ENCODE measurements at places on chromosomes 13 and 19.

DNA sequence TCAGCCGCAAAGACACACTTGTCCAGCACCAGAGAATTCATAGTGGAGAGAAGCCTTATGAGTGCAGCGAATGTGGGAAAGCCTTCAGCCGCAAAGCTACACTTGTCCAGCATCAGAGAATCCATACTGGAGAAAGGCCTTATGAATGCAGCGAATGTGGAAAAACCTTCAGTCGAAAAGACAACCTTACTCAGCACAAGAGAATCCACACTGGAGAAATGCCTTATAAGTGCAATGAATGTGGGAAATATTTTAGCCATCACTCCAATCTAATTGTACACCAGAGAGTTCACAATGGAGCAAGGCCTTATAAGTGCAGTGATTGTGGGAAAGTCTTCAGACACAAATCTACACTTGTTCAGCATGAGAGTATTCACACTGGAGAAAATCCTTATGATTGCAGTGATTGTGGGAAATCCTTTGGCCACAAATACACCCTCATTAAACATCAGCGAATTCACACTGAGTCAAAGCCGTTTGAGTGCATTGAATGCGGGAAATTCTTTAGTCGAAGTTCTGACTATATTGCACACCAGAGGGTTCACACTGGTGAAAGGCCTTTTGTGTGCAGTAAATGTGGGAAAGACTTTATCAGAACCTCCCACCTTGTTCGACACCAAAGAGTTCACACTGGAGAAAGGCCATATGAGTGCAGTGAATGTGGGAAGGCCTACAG, 6.8 kb downstream of the ZNF134 start:
- peak; percentile 34 for DNase-seq

DNA sequence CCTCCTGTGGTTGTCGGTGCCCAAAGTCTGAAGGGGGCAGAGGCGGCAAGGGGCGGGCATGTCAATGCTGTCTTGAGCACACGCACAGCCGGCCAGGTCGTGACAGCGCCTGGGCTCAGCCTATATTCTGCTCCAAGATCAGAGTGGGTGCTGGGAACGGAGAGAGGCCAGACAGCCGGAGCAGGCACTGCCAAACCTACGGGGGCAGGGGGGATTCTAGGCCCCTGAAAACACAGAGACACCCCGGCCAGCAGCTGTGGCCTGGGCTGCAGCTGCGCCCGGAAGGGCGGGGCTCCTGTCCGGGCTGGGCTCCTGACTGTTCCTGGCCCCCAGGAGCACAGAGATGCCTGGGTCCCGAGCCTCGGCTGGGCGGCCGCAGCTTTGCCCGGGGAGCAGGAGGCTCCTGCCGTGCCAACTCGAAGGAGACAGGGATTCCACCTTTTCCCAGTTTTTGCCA, 2662.9 kb upstream of the PCDH20 start:
- DNase-seq = no peak

- no peak for DNase-seq
These were observed 1258.9 kb downstream of the EFNB2 start for GRCh38 chr13:105276571-105276970.

- no peak for DNase-seq
These were observed 4.7 kb downstream of the NKPD1 start for GRCh38 chr19:45156011-45156630.

GRCh38 chr13:113651511-113652403, 6.2 kb downstream of the ATP4B start:
- no peak for DNase-seq

- DNase-seq = no peak
These were observed 1.3 kb downstream of the PRR22 start for GRCh38 chr19:5782945-5783919.

Measured in choroid plexus epithelial cell (primary cell).